ENCODE measurements at places on chromosomes 4 and X.

- no peak for DNase-seq
Observed at GRCh38 chr4:7129871-7130620, 62.2 kb upstream of the GRPEL1 start.

DNA sequence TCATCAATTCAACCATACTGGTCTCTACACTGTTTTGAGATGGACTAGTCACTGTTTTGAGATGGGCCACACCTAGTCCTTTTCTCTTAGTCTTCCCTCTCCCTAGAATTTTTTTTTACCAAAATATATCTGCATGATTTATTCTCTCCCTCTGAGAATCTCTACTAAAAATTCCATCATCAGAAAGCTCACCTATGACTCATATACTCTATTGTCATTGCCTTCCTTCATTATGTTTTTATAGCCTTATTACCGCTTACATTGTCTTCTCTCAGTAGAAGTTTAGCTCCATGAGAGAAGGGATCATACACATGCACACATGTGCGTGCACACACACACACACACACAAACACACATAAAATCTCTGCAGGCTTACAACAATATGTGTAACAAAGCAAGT, 303.6 kb downstream of the PCDH10 start:
- DNase-seq = no peak

DNA sequence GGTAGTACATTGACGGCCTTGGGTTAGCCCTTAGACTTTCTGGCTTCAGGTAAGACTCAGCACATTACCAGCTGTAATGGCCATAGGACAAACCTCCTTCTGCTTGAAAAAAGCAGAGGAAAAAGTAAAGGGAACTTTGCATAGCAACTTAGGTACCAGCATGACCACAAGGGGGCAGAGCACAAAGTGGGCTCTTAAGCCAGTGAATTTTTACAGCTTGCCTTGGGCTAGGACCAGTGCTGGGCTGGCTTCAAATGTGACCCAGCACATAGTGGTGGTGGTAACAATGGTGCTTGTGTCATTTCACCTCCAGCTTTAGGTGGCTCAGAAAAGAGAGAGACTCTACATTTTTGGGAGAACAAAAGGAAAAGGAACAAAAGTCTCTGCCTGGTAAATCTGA, 66.1 kb downstream of the KLHL4 start:
- DNase-seq = no peak

GRCh38 chr4:16264798-16265197, 38.5 kb upstream of the TAPT1 start:
- no peak for DNase-seq

DNA sequence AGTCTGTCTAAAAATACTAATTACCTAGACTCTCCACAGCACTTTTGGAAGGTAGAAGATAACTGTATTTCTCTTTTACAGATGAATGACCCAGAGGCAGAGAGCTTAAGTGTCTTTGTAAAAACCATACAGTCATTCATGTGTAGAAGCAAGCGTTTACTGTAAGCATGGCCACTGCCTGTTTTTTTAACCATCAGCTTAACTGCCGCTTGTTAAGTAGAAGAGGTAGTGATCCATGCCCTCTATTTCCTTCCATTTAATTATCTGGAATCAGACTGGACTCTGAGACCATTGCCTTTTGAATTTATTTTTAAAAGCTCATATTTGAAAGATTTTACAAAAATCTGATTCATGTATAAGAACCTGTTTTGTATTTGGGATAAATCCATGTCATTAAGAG, 111.2 kb upstream of the TECRL start:
- DNase-seq = no peak
